ENCODE measurements at places on chromosomes 5 and 9.

DNA sequence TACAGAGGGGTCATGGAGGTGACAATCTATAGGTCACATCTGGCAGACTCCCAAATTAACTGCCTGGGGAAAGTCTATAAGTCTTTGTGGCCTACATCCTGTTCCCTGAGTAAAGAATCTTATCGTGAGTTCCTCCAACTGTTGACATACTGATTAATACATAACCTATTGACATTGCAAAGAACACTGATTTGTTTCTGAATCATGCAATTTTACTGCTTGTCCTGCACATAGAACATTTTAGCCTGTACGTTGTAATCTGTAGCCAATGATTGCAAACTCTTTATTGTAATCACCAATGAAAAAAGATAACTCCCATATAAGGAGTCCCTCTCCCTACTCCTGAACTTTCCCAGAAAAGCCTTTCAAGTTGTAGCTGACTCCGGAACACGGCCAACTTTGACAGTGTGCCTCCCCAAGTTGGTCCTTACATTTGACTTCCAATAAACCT lies 18.8 kb upstream of the OR2K2 start:
- no peak for DNase-seq

- DNase-seq = peak; percentile 45
These were observed 13.0 kb downstream of the SLC4A9 start for GRCh38 chr5:140372971-140373487.

GRCh38 chr9:79551994-79552393 lies 19.8 kb upstream of the TLE4 start:
- no peak for DNase-seq

GRCh38 chr9:128823903-128824406 lies 5.6 kb downstream of the SPOUT1 start:
- no peak for DNase-seq

DNA sequence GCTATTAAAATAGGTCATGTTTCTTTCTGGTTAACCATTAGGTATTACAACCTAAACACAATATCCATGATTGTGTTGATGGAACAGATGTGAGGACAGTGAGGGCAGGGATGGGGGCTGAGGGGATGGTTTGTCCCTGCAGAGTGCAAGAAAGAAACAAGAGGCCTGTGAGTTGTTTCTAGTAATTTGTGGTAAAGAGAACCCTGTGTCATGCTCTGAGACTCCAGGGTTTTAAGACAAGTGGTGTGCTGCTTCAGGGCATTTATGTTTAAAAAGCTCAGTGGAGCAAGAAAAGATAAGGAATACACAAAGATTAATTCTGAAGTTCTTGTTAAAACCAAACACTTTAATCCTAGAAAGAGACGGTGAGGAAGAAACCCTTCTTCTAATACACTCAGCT lies 656.5 kb downstream of the TLE1 start:
- no peak for DNase-seq

- peak; percentile 64 for DNase-seq
These were observed 13.9 kb downstream of the REXO4 start for GRCh38 chr9:133403766-133404453.

DNA sequence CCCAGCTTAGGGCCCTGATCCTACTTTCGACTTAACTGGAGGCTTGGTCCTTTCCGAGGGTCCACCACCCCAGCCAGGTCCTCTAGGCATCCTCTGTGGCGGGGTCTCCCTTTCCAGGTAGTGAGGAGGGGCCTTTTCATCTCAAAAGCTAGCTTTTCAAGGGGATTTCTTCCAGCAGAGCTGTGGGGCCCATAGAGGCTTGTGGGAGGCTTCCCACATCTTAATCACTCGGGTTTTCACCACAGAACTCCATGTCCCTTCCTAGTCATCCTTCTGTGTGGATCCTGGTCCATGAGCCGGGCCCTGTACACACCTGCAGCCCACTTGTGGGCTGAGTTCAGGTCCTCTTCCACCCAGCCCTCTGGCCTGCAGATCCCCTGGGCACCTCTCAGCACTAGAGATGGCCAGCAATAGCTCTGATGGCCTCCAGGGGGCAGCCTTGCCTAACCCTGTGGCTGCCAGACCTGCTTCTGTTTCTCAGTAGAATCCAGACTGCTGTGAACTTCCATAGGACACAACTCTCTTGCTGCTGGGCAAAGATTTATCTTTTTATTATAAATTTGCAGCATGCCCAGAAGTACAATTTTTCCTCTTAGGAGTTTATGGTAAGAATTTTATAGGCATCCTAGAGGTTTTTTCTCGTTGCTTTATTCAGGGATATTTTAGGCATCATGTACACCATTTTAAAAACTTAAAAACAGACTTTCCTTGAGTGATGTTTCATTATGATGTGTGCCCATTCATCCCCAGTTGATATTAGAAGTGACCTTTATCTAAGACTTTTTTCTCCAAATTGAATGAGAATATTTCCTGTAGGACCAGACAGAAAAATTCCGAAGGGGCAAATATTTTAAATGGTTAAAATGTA lies 208.9 kb downstream of the TRIO start:
- DNase-seq = peak; percentile 60

- DNase-seq = no peak
These were observed 224.3 kb upstream of the MAP3K1 start for GRCh38 chr5:56591081-56591480.

DNA sequence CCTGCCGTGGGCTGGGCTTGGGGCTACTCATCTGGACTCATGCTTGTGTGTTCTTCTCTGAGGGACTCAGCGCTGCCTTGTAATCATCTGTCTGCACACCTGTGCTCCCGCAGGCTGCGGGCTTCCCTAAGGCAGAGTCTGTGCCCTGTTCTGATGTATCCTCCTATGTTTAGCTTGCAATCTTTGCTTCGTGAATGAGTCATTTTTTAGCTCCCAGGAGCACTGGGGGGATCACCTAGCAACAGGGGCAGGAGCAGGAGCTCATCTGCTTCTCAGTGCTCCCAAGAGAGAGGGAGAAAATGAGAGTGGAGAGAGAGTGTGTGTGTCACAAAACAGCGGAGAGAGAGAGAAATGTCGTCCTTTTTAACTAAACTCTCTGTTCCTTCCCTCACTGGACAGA lies 202.4 kb upstream of the ZNF618 start:
- DNase-seq = no peak

- no peak for DNase-seq
These were observed 36.2 kb upstream of the ANKRD55 start for GRCh38 chr5:56269216-56269927.

GRCh38 chr5:3594510-3595005 lies 1.1 kb upstream of the IRX1 start:
- no peak for DNase-seq

DNA sequence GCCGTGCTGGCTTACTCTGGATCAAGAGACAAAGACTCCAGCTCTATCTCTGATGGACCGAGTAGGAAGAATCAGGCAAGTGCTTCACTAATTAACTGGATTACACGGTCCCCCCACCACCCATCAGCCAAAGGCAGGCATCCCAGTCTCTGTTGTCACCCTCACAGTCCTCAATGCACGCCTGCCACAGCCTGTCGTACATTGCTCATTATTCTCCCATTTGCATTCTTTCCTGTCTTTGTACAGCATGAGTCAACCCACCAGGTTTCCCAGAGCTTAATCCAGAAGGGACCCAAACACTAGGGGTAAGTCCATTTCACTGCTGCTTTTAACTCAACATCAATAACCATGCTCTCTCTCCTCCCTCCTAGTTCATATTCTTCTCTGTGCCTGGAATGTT lies 44.4 kb downstream of the PCA3 start:
- DNase-seq = no peak

- DNase-seq = no peak
These were observed 16.3 kb downstream of the LARP1 start for GRCh38 chr5:154771383-154771901.

DNA sequence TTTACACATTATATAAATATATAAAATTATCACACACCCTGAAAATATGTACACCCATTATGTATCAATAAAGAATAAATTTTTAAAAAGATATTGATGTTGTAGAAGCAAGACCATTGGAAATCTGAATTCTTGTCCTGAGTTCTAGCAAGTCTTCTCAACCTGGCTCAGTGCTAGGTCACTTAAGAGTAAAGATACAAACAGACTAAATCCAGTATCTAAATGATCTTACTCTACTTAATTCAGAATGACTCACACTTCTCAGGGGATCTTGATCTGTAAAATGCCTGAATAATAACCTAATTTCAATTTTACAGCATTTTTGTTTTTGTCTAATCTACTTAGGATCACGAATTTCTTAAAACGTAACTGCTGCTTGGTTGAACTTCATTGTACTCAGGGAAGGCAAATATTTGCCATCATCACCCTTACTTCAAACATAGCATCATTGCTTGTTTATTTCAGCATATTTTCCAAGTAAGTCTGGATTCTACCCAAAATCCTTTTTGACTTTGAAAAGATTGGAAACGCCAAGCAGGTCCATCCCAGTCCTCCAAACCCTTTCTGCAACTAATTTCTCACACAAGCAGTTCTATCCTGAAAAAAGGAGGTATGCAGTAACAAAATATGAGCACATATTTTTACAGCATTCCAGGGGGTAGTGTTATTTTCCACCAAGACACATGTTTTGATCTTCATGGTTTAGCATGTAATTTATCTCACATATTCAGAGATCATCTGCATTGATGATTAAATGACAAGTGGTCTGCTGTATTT lies 582.6 kb downstream of the PSAT1 start:
- DNase-seq = no peak

- no peak for DNase-seq
These were observed 30.5 kb downstream of the PTCH1 start for GRCh38 chr9:95486318-95486717.

GRCh38 chr5:153445875-153446579 lies 44.4 kb upstream of the GRIA1 start:
- no peak for DNase-seq

DNA sequence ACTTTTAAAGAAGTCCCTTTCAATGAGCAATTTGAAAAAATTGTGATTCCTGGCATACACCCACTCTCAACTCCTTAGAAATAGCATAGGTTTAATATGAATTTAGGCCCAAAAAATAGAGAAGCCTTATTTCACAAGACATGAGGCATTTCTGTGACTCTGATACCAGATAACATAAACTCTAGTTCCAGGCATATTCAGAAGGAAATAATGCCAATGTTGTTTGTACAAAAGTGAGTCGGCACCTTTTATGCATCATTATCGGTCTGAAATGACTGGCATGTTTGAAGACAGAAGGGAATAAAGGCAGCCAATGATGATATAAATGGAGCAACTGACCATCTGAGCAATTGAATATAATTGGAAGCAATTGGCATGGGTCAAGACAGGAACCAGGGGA lies 19.4 kb upstream of the RECK start:
- DNase-seq = no peak

DNA sequence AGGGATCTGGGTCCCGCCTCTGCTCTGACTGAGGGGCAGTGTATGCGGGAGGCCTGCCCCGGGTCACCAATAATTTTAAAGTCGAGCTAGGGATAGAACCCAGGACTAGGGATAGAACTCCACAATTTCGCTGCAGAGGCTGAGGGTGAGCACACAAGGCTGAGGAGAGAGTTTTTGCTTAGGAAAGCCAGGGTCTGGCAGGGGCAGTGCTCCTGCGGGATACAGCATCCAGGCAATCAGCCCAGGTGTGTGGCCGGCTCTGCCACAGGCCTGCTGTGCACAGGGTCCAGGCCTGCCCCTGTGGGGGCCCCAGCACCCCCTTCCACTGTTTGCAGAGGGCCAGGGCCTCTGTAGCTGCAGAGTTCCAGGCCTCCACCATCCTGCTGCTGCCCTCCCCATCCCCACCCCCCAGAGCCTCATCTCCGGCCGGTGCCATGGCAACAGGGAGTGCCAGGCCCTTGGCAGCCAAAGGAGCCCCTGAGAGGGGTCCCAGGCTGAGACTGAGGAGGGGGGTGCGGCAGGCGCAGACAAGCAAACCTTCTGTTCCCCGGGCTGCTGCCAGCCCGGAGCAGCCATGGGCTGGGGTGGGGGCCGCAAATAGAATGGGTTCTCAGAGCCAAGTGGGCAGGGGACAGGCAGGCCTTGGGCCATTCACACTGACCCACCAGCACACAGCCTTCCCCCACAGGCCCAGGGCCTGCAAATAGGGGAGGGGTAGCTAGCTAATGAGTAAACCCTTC lies 8.6 kb downstream of the PDGFRB start:
- no peak for DNase-seq

DNA sequence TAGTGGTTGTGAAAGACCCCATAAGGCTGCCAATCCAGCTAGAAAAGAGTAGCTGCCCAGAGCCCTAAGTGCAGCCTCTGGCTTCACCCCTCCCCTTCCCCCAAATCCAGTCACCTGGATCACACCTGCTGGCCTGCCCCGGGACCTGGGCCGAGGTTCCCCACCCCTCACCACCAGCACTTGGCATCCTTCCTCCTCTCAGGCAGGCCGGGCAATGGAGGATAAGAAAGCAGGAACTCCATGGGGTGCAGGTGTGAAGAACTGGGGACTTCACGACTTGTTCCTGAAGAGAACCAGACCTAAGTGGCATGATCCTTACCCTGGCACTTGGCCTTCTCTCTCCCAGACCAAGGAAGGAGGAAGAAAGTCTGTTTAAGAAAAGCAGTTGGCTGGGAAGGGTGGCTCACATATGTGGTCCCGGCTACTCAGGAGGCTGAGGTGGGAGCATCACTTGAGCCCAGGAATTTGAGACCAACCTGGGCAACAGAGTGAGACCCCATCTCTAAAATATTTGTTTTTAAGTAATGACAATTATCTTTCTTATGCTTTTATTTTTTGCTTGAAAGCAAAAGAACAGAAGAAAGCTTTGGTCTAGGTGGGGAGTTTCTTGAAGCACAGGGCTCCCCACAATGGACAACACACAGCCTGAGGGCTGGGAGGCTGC lies 131.1 kb downstream of the PAX5 start:
- no peak for DNase-seq

- DNase-seq = no peak
These were observed 11.3 kb upstream of the LOX start for GRCh38 chr5:122089096-122090013.

DNA sequence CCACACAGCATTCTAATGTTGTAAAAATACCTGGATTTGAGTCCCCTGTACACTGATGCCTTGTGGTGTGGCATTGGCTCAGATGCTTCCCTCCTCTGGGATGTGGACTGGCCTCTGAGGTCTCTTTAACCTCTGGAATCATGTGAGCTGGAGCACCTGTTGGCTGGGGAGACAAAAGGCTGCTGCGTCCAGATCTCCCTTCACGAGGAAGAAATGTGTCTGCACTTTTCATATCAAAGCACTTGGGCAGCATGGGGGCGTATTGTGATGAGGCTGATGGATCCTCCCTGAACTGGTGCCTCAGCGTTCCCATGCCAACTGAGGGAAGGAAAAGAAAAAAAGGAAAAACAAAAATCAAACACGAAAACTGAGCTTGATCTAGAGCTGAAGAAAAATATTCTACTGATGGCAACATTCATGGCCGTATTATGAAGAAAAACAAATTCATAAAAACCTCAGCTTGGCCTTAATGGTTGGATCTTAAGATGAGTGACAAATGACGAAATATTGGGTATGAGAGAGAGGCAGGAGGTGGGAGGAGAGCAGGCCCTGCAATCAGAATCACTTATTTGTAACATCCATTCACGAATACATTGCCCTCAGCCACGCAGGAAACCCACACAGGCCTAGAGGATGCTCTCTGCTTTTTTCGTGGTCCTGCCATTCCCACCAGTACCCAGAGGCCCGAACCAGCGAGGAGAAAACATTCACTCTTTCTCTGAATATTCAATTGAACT lies 26.2 kb downstream of the GRIA1 start:
- no peak for DNase-seq

- no peak for DNase-seq
These were observed 16.7 kb upstream of the IQGAP2 start for GRCh38 chr5:76386360-76386759.
